ENCODE measurements at places on chromosomes 12 and 14. TPM values are rescaled to one million over a fixed set of nuclear protein-coding genes. Genes with fewer than 3 reads are reported as not detected.

- H3K27ac ChIP-seq: peak overlapping the region; percentile 96
- H3K36me3 ChIP-seq: no peaks in the 10 kb centered on the region
- H3K4me3 ChIP-seq: no peak overlapping the region
- DNase-seq: no peak
- peaks cover 28% of the 10 kb centered on the region for H3K4me1 ChIP-seq
Measured at GRCh38 chr12:53560912-53561589, 53.8 kb upstream of the NPFF start.

DNA sequence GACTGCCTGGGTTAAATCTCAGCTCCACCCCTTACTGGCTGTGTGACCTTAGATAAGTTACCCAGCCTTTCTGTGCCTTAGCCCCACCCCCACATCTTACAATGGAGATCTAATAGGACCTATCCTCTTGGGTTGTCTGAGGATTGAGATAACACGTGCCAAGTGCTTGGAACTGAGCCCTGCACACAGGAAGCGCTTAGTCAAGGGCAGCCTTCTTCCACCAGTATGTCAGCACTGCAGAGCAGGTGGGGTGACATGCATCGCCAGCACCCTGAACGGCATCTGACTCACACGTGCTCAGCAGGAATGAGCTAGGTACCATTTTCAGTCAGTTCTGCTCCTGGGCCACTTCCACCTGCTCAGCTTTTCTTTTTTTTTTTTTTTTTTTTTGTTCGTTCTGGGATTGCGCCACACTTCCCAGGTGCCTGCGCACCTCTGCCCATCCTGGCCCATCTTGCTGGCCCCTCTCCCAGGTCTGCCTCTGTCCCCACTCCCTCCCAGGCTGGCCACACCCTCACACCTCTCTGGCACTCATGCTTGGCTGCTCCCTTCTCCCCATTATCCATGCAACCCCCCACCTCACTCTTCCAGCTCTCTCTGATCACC lies 19.6 kb downstream of the LGMN start:
- H3K27me3 ChIP-seq: no peaks in the 10 kb centered on the region
- H3K4me1 ChIP-seq: peaks cover 10% of the 10 kb centered on the region
- no peak overlapping the region for H3K4me3 ChIP-seq
- H3K27ac ChIP-seq: no peak overlapping the region
- peak; percentile 20 for DNase-seq
- H3K36me3 ChIP-seq: peaks cover 3% of the 10 kb centered on the region

DNA sequence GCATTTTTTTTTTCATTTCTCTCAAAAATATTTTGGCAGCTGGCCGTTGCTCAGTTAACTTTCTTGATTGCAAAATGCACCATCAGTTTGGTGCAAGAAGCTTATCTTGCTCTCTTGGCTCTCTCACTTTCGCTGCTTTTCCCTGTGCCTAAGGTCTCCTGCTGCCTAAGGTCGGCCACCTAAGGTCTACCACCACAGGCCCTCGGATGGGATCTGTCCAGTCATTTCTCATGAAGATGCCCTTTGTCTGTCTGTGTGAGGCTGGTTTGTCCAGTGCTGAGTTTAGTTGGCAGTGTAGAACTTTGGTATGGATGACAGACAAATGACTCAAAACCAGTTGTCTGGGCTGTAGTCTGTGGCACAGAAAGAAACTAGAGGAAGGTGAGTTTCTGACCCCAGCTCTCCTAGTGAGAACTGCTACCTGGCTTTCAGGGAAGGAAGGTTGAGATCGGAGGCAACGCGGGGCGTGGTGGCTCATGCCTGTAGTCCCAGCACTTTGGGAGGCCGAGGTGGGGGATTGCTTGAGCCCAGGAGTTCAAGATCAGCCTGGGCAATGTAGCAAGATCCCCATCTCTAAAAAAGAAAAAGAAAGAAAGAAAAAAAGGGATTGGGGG lies 2.6 kb downstream of the MLXIP start:
- peaks cover 36% of the 10 kb centered on the region for H3K4me1 ChIP-seq
- no peaks in the 10 kb centered on the region for H3K27me3 ChIP-seq
- peak overlapping the region; percentile 76 for H3K4me3 ChIP-seq
- DNase-seq: peak; percentile 39

DNA sequence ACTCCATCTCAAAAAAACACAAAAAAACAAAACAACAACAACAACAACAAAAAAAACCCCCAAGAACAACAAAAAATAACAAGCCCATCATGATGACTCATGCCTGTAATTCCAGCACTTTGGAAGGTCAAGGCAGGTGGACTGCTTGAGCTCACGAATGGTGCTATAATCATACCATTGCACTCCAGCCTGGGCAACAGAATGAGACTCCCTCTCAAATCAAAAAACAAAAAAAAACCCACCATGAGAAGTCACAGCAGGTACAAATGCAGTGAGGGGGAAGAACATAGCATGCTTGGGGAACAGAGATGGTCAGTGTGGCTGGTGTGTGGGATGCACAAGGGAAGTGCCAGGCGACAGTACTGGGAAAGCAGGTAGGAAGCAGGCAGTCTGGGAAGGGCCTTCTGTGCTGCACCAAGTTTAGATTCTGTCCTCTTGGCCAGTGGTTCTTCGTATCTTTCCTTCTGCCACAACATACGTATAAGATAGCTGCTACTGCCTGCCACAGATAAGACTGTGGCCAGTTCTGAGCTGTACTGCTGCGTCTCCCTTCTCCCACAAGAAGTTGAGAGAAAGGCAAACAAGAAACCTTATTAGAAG lies 28.0 kb downstream of the ATG14 start:
- DNase-seq: no peak
- H3K27ac ChIP-seq: no peak overlapping the region
- H3K4me3 ChIP-seq: no peak overlapping the region
- no peaks in the 10 kb centered on the region for H3K4me1 ChIP-seq

GRCh38 chr14:36582011-36582873 lies at the start of gene NKX2-8:
Gene NKX2-8 (minus strand): TSS chr14:36582614. CDS start chr14:36582389, 225 bp downstream.
- no peak within 1 kb of the TSS for H3K4me3 ChIP-seq
- no peak within 1 kb of the TSS for H3K27ac ChIP-seq
- H3K27me3 ChIP-seq: peaks cover 87% of the 10 kb centered on the region
- H3K36me3 ChIP-seq: no peaks in the 10 kb centered on the region
- no peak for DNase-seq

Gene RPGRIP1
- not detected for polyA plus RNA-seq

Gene INHBE
- polyA plus RNA-seq: not detected

All from endothelial cell of umbilical vein (primary cell).